Left lung (tissue), 14 donors: ENCODE measurements at places on chromosomes 5 and 9. TPM values are rescaled to one million over a fixed set of nuclear protein-coding genes. Genes with fewer than 3 reads are reported as not detected.

- H3K27me3 ChIP-seq, result no peaks in the 10 kb centered on the region
- no peak for DNase-seq
- H3K4me3 ChIP-seq, result no peak overlapping the region
- H3K36me3 ChIP-seq, result no peaks in the 10 kb centered on the region
- no peaks in the 10 kb centered on the region for H3K4me1 ChIP-seq
Measured at GRCh38 chr5:27708534-27708933, 670.1 kb upstream of the CDH9 start.

DNA sequence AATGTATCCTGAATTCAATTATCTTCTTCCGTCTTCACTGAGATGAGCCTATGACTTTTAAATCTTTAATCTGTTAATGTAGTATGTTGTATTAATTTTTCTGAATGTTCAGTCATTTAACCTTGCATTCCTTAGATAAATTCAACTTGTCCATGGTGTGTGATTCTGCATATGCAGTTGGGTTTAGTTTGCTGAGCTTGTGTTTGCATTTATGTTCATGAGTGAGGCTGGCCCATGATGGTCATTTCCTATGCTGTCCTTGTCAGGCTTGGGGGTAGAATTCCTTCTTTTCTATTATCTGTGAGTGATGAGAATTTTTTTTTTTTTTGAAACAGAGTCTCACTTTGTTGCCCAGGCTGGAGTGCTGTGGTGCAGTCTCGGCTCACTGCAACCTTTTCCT is 131.8 kb upstream of the COL5A1 start:
- H3K4me1 ChIP-seq, result no peaks in the 10 kb centered on the region
- no peaks in the 10 kb centered on the region for H3K27me3 ChIP-seq
- no peak overlapping the region for H3K27ac ChIP-seq
- no peak for DNase-seq
- no peak overlapping the region for H3K4me3 ChIP-seq

GRCh38 chr5:73116506-73116905 is 3.9 kb upstream of the TMEM171 start:
- no peak overlapping the region for H3K4me3 ChIP-seq
- H3K27me3 ChIP-seq, result peaks cover 43% of the 10 kb centered on the region
- no peaks in the 10 kb centered on the region for H3K36me3 ChIP-seq
- H3K27ac ChIP-seq, result no peak overlapping the region

The ZNF454 gene
- total RNA-seq, result 4.2 TPM

DNA sequence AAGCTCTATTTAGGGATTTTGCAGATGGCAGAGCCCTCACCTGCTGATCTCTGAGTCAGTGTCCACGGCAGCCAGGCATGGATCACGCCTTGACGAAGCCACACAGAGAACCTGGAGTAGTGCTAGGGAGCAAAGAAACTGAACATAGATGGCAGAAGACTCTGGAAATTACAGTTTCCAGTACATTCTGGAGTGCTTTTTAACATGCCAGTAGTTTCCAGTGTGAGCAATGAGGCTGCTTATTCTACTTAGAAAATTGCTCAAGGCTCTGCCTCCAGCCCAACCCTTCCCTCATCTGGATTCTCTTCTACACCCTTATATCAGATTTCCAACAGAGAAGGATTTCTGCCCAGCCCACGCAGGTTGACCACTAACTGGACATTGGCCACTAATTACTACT is 203.3 kb downstream of the ADAMTS12 start:
- DNase-seq, result no peak
- no peaks in the 10 kb centered on the region for H3K4me1 ChIP-seq
- H3K36me3 ChIP-seq, result no peaks in the 10 kb centered on the region
- H3K4me3 ChIP-seq, result no peak overlapping the region
- no peak overlapping the region for H3K27ac ChIP-seq

DNA sequence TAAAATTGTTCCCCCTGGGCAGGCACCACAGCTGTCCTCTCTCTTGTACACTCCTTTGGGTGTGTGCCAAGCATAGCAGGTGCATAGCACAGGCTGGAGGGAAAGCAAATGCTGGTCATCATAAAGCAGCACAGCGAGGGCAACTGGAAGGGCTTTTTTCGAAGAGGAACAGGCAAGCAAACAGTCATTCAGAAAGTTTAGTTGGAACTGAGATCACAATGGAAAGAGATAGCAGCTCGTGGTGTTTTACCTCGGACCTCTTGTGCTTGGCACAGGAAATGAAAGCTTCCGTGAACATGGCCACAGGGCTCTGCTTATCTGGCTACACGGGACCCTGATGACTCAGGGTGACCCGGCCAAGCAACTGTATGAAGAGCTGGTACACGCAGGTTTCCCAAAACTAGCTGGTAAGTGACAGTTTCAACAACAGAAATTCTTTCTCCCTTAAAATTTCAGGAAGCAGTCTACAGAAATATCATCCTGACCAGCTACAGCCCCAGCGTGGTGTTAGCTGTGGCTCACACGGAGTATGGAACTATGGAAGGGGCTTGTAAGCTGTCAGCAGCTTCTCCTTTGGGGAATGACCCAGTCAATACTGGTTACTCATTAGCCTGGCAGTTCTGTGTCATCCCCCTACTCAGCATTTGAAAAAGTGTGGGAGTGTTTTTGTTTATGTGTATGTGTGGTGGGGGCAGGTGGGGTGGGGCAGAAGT is 48.1 kb downstream of the POC5 start:
- no peaks in the 10 kb centered on the region for H3K27me3 ChIP-seq
- H3K27ac ChIP-seq, result no peak overlapping the region
- DNase-seq, result no peak
- no peak overlapping the region for H3K4me3 ChIP-seq

The NELFB gene
- total RNA-seq, result 49.7 TPM

DNA sequence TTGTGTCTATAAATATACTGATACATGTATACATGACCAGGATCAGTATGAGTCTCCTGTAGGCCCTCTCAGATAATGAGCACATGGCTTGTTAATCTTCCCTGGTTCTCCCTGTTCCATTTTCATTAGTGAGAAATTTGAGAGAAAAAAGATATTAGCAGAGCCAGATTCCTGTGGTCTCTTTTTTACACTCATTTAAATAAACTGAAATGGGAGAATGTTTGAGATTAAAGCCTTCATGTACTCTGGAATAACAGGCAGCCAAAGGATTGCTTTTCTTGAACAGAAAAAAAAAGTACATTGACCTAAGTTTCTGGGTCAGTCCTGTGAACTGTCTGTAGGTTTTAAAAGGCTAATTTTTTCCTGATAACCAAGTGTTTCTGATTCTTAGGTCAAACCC is 44.2 kb downstream of the PWWP2A start:
- DNase-seq, result no peak
- no peak overlapping the region for H3K4me3 ChIP-seq
- no peaks in the 10 kb centered on the region for H3K36me3 ChIP-seq
- H3K27ac ChIP-seq, result no peak overlapping the region

DNA sequence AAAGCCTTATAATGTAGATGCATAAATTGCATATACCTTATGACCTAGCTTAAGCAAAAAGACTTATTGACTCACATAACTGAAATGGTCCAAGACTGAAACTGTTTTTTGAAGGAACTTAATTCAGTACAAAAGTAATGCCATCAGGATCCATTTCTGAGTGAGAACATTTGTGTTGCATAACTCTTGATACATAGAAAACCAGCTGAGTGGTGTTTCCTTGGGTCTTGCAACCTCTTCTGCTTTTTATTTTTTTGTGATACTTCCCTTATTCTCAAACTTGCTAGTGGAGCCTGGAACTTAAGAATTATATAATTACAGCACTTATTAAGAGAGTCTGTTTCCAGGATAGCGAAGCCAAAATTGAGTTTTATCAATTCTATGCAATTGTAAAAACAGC is 272.0 kb downstream of the MAN2A1 start:
- H3K36me3 ChIP-seq, result no peaks in the 10 kb centered on the region
- no peak overlapping the region for H3K27ac ChIP-seq
- no peak overlapping the region for H3K4me3 ChIP-seq
- peaks cover 6% of the 10 kb centered on the region for H3K4me1 ChIP-seq
- no peaks in the 10 kb centered on the region for H3K27me3 ChIP-seq
- DNase-seq, result no peak

GRCh38 chr9:132993511-132993939 is 15.0 kb downstream of the GFI1B start:
- no peak for DNase-seq
- no peak overlapping the region for H3K27ac ChIP-seq
- H3K36me3 ChIP-seq, result no peaks in the 10 kb centered on the region
- no peak overlapping the region for H3K4me3 ChIP-seq
- H3K4me1 ChIP-seq, result no peaks in the 10 kb centered on the region

The IL4 gene
- not detected for total RNA-seq
